ENCODE measurements at places on chromosomes 6 and 20.

GRCh38 chr6:125346926-125347563, 45.3 kb upstream of the HDDC2 start:
- DNase-seq = no peak

- no peak for DNase-seq
Measured at GRCh38 chr20:1144401-1145172, 26.2 kb downstream of the PSMF1 start.

DNA sequence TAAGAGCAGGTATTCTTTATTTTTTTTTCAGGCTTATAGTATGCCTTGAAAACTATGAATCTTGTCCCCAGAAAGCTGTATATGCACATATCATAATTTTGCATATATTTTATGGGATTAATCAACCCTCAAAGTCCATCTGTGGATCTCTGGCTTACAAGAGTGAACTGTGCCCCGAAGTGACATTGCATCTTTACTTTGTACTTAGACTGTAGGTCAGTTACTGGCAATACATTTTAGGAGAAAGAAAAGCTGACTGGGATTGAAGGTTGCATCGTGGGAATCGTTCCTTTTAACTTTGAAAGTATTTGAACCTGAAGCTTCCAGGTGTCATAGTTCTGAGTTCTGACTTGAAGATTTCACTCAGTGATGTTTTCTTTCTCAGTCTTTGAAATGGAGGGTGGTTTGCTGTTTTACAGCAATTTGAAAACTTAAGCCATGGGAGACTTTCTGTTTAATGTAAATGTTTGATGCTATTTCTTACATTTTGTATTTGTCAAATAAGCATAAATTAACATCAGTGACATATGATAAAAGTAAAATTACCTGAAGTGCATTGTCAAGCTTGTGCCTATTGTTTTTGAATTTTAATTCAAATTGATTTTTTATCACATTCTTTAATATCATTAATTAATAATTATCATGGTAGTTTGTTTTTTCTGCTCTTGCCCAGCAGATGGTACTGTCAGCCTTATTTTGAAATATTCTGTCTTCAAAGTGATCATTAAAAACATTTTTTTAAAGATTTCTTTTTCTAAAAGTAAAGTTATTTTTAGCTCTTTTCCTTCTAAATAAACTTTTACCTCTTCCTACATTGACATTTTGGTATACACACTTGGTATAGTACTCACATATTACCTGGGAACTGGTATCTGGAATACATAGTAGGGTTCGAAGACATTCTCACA, 29.0 kb downstream of the L3MBTL3 start:
- DNase-seq = no peak

GRCh38 chr20:62821726-62822210, 4.9 kb downstream of the COL9A3 start:
- no peak for DNase-seq

DNA sequence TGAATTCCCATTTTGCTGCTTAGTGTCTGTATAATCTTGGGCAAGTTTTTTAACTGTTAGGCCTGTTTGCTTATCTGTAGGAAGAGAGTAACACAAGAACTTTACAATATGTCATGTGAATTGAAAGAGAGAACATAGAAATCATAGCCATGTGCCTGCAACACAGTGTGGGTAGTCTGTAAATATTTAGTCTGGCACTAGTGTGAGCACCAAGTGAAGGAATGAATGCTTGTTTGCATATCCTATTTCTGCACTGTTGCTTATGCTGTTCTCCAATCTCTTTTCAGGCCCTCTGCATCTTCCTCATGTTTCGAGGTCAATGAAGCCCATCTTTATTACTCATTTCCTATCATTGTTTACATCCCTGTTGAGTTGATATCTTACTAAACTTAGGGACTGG, 49.2 kb downstream of the CBFA2T2 start:
- DNase-seq = no peak

DNA sequence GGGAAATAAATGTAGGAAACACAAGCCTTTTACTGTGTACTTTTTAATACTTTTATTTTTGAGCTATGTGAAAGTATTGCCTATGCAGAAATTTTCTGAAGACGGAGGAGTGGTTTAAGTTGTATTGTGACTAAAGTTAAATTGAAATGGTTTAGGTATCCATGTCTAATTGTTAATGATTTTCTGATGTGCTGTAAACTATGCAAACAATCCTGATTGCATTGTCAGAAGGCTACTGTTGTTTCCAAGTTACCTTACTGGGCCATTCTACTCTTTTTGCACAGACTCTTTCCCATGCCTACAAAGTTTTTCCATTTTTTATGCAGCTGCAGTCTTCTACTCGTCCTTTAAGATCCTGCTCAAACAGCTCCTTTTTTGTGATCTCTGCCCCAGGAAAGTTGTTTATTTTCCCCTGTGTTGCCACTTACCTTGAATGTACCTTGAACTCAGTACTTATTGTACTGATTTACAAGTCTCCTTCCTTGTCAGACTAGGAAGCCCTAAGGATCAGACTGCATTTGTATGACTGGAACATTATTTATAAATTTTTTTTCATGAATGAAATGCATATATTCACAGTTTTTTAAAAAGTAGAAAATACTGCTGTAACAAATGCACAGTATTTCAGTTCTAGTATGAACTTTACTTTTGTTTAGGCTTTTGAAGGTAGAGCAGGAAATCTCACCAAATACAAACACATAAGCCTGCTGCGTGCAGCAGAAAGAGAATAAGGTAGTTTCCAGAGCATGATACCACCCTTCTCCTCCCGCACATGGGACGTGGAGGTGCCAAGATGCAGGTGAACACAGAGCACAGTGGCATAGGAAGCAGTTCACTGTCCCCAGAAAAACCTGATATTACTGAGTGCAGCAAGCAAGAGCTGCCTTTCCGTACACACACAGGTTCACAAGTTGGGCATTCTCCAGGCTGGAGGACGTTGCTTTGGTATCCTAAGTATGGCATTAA, 97.8 kb downstream of the CRYBG1 start:
- DNase-seq = no peak

GRCh38 chr20:50464026-50464724, 46.0 kb upstream of the PTPN1 start:
- peak; percentile 62 for DNase-seq
